Lung (tissue), 17 donors: ENCODE measurements at places on chromosomes 4 and X.

DNA sequence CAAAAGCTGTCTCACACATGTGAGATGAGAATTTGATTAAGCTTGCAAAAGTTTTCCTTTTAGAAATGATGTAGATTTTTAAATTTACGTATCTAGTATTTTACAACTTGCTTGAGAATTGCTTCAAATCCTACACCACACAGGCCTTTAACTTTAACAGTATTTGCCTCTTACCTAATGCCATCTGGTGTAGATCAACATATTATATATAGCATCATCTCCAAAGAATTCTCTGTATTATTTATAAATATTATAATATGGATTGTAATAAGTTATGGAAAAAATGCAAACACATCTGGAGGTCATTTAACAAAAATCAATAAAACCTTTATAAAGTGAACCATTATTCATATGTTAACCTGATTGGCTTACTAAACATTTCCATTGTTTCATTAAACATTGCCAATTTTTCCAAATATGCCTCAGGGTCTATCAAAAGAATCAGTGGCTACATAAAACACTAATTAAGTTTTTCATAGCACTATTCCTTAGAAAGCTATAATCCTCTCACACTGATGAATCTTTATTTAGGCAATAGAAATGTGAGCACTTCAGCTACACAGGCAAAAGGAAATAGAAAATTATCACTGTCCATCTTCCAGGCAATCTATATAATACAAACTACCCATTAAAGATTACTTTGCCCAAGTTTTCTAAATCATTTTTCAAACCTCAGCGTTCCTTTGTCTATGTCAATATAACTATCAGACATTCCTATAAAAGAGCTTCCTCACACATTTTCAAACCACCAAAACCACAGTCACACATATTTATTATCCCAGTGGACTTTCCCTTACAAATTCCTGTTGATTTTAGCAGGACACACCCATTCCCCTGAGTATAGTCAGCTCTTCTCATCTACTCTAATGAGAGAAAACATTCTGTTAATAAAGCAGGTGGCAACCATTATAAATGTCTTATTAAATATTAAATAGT is 83.5 kb upstream of the INTU start:
- no peak overlapping the region for H3K27ac ChIP-seq
- H3K4me1 ChIP-seq: no peaks in the 10 kb centered on the region
- H3K27me3 ChIP-seq: no peaks in the 10 kb centered on the region
- no peak for DNase-seq

GRCh38 chrX:150767045-150767395 is 73.8 kb downstream of the MTMR1 start:
- peaks cover 6% of the 10 kb centered on the region for H3K36me3 ChIP-seq
- no peak overlapping the region for H3K27ac ChIP-seq
- no peak for DNase-seq
- no peaks in the 10 kb centered on the region for H3K27me3 ChIP-seq
- H3K4me1 ChIP-seq: peaks cover 7% of the 10 kb centered on the region

DNA sequence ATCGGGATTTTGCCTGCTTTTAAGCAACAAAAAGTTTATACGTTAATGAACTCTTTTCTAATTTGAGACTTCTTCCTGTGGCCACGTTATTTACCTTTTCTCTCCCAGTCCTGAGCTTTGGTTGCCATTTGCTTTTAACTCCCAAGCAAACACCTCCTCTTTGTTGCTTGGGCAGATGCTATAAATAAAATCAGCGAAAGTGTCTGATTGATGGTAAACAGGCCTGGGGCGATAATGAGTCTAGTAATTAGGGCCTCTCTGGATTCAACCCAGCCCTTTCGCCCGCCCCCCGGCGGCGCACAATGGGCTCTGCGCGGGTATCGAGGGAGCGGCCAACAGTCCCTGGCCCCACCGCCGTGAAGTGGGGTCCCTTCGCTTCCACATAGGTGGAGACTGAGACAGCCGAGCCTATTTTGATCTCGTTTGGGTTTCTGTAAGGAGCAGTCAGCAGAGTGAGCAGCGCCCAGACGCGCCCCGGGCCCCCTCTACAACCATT is 790 bp downstream of the CLGN start:
- H3K4me3 ChIP-seq: peak overlapping the region; percentile 72
- H3K27me3 ChIP-seq: no peaks in the 10 kb centered on the region
- H3K27ac ChIP-seq: no peak overlapping the region
- no peaks in the 10 kb centered on the region for H3K36me3 ChIP-seq

DNA sequence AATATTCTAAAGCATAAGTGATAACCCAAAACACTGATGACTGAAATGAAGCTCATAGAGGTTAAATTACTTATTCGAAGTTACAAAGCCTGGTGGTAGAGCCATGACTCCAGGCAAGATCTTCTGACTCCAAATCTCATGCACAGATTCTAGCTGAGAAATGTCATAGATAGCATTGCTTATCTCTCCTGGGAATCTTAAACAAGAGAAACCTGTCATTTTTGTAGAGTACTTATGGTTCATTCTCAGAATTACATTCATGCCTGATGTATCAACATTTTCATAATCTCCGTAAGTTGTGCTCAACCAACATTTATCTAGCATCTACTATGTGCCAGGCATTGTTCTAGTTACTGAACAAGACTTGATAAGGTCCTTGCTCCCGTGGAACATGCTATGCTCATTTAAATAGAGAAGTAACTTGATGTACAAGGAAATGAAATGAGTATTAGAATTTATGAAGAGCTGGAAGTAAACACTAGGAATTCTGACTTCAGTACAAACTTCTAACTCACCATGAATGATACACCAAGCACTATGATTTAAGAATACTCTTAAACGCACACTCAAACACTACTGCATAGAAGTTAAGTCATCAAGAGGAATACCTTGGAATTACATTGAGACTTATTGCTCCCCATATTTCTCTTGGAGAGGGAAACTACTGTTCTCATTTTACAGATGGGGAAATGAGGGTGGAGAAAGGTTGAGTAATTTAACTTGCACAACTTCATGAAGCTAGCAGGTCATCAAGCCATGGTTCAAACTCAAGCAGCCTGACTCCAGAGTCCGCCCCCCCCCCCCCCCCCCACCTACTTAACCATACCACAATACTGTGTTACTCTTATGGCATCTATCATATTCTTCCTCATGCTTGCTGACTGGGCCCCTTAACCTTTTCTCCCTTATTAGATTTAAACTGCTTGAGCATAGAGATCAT is 45.4 kb downstream of the MBNL3 start:
- no peak overlapping the region for H3K27ac ChIP-seq
- DNase-seq: no peak
- H3K4me3 ChIP-seq: no peak overlapping the region
- no peaks in the 10 kb centered on the region for H3K36me3 ChIP-seq

- no peak for DNase-seq
- no peak overlapping the region for H3K27ac ChIP-seq
- no peaks in the 10 kb centered on the region for H3K4me1 ChIP-seq
- H3K36me3 ChIP-seq: no peaks in the 10 kb centered on the region
- H3K4me3 ChIP-seq: no peak overlapping the region
- no peaks in the 10 kb centered on the region for H3K27me3 ChIP-seq
Measured at GRCh38 chrX:124860736-124861135, 458.9 kb upstream of the TEX13C start.
